ENCODE measurements at places on chromosomes 5 and 9. TPM values are rescaled to one million over a fixed set of nuclear protein-coding genes. Genes with fewer than 3 reads are reported as not detected.

CXCL14 gene
- 7.8 TPM for total RNA-seq

OMD gene
- total RNA-seq: not detected

PCDHGA8 gene
- 30.0 TPM for total RNA-seq

NRG2 gene
- 8.1 TPM for total RNA-seq

FOXI1 gene
- not detected for total RNA-seq

IL13 gene
- total RNA-seq: not detected

SPATA31C1 gene
- not detected for total RNA-seq

WHRN gene
- total RNA-seq: 1.9 TPM

ALG2 gene
- total RNA-seq: 25.4 TPM

PAM gene
- total RNA-seq: 121 TPM

CCL27 gene
- total RNA-seq: not detected

FUT7 gene
- not detected for total RNA-seq

KCNN2 gene
- 19.1 TPM for total RNA-seq

NEUROG1 gene
- 1.6 TPM for total RNA-seq

SPINK6 gene
- not detected for total RNA-seq

HMMR gene
- total RNA-seq: 3.8 TPM

NPDC1 gene
- total RNA-seq: 34.4 TPM

GRXCR2 gene
- not detected for total RNA-seq

TOR4A gene
- total RNA-seq: 0.31 TPM

CDKN2A gene
- total RNA-seq: not detected

FYB1 gene
- 2.5 TPM for total RNA-seq

CENPH gene
- total RNA-seq: 11.9 TPM

PLCXD3 gene
- total RNA-seq: 9.1 TPM

RASGEF1C gene
- total RNA-seq: 33.8 TPM

WASHC1 gene
- 5.9 TPM for total RNA-seq

RAD17 gene
- total RNA-seq: 30.0 TPM

CNTLN gene
- total RNA-seq: 21.3 TPM

LCP2 gene
- total RNA-seq: 1.3 TPM

SAXO1 gene
- under 0.01 TPM for total RNA-seq

SNCAIP gene
- total RNA-seq: 73.6 TPM

SPINK1 gene
- total RNA-seq: not detected

ZFP2 gene
- total RNA-seq: 10.3 TPM

SCGB3A2 gene
- not detected for total RNA-seq
